ENCODE measurements at places on chromosomes 16 and 17.

- DNase-seq: no peak
These were observed 77.4 kb downstream of the SKAP1 start for GRCh38 chr17:48352630-48353029.

DNA sequence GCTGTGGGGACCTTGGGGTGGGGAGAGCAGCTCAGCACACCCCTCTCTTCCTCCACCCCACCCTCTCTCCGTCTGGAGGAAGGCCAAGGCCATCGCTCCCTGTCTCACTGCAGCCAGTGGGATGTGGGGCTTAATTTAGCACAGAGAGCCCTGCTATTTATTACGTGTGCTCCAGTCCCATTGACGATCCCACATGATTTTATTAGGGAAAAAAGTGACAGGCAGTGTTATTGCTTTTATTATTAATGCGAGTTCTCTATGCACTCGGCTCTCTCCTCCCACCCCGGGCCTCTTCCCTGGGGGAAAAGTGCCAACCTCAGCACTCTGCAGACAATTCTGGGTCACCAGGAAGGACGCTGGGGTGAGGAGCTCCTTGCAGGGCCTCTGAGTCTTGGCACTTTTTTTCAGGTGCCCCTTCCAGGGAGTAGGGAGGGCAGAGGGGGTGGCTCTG lies 57.3 kb downstream of the MGAT5B start:
- DNase-seq: no peak

GRCh38 chr17:77449908-77450741 lies 309.4 kb downstream of the SEC14L1 start:
- no peak for DNase-seq

- no peak for DNase-seq
These were observed 114.5 kb upstream of the RPL38 start for GRCh38 chr17:74088934-74089329.

DNA sequence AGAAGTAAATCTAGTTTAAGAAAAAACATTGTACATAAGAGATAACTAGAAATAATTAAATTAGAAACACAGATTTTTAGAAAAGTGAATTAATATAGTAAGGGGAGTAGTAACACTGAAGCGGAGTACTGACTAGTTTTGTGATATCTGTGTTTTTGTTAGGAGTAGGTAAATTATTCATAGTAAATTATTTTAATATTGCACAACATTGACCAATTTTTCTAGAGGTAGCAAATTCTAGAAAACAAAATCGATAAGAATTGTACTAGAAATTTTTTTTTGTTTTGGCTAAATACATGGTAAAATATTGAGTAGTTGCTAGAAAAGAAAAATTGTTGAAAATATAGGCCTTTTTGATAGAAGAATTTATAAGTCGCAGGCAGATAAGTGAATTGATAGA lies 156.5 kb downstream of the CHD9 start:
- DNase-seq: no peak

Data from activated T-helper 1 cell treated with anti-CD3 and anti-CD28 coated beads, Interleukin-12 subunit alpha, Interleukin-12 subunit beta, Interleukin-2, Interleukin-4 antibody, amounts not matched to agents 30 ng/mL and 10 ng/mL and 1 ng/mL, durations not matched to agents 14 hours and 24 hours and 36 hours (primary cell).